ENCODE measurements at places on chromosomes 1 and 21.
A peak's percentile ranks its signal among the peaks of the same experiment; 100 is the strongest.

DNA sequence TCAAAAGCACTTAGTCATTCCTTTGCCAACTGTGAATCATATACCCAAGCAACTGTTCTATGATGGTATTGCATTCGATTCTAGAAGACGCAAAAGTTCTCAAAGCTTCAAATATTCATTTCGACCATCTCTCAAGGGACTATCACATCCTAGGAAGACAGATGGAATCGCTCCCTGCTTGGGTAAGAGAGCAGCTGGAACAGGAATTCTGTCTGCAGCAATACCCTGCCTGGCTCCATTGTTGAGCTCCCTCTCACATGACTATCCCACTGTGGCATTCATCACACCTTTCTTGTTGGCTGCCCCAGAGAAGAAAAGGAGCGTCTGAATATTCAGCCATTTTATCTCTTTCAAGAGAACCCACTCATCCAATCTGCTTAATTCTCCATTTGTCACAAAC, 397.7 kb downstream of the NTNG1 start:
- no peak for DNase-seq

- no peak for DNase-seq
Measured at GRCh38 chr1:48228156-48228555, 5.6 kb downstream of the SLC5A9 start.

GRCh38 chr1:103489935-103490334, 35.6 kb upstream of the RNPC3 start:
- no peak for DNase-seq

DNA sequence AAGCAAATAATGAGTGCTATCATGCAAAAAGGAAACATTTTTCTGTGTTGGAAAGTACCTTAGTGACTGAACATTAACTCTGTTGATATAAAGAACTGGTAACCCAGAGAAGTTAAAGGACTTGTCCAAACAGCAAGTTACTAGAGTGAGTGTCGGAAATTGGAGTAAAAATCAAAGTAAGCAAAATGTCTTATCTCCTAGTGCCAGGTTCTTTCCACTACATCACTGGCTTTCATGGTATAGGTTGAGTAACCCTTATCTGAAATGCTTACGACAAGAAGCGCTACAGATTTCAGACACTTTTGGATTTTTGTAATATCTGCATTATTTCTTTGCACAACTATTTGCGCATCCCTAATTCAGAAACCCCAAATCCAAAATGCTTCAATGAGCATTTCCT, 16.4 kb upstream of the RABIF start:
- DNase-seq = no peak

DNA sequence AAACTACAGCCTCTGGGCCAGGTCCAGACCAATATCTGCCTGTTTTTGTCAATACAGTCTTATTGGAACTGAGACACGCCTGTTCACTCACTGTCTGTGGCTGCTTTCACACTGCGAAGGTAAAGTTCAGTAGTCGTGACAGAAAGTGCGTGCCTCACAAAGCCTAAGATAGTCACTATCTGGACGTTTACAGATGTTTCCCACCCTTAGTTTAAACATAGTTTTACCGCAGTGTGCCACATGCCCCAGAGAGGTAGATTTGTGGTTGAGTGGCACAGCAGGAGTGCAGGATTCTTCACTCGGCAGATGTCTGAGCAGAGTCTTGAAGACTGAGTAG, 61.9 kb downstream of the NFASC start:
- DNase-seq = no peak

GRCh38 chr1:180622658-180623508, 8.9 kb upstream of the XPR1 start:
- no peak for DNase-seq

DNA sequence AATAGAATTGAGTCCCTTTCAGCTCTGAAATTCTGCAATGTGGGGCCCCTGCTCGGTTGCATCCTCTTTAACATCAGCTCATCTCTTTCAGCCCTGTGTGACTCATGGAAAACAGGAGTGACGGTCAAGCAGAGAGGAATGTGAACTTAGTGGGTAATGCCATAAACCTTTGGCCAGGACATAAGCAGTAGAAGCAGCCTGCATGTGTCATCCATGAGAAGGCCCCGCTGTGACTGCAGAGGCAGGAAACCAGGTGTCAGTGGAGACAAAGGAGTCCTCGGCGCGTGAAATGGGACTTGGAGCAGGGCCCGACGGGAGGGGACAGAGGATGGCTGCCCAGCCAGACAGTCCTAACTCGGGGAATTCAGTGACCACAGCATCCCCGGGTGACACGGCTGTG, 21.1 kb upstream of the EPHB2 start:
- no peak for DNase-seq

- DNase-seq = no peak
Measured at GRCh38 chr1:157995583-157996169, 2.2 kb downstream of the KIRREL1 start.

DNA sequence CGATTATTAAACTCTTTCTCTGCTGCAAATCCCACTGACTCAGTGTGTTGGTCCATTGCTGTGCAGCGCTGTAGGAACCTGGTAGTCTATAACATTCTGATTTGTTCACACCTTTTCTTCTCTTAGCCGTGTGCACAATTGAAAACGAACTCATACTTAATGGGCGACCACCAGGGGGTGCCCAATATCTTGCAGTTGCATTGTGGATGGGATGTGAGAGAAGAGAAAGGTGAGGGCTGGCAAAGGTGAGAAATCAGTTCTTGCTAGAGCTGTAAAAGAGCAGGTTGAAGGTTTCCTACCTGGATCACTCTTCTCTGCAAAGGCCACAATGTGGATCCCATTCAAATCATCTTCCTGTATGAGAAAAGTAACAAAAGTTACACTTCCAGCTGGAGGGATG, 51.0 kb downstream of the CASQ2 start:
- DNase-seq = no peak

- no peak for DNase-seq
Measured at GRCh38 chr1:207030522-207031009, 2.0 kb downstream of the C1orf116 start.

DNA sequence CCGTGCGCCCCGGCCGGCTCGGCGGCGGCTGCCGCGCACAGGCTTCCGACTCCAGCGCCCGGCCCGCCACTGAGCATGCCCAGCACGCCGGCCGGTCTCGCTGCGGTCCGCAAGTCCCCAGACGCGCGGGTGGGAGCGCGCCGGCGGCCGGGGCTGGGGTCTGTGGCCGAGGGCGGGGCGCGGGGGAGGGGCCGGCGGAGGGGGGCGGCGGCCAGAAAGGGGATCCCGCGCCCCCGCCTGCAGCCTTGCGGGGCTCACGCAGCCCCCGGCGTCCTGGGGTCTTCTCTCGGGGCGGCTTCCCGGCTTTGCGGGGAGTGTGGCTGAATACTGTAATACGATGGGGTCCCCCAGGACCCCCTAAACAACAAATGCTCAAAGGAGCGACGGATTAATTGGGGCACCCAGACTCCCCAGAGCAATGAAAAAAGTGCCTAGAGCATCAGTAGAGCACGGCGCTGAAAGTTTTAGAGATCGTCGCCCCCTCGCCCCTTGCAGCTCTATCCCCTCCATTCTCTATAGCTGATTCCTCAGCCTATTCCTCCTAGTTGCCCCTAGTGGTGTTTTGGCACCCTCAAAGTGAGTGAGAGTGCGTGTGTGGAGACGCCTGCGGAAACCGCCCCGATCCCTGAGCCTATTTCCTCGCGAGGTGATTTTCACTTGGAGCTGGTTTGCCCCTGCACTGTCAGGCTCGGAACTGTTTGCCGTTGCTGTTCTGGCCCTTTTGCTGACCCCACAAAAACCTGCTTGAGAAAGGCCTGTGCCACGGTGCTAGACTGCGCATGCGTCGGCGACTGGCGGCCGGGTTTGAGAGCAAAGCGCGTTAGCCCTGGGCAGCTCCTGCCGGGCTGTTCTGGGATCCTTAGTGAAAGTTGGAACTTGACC, at the start of gene VAV3:
VAV3 (minus strand) TSS at position 71 of the 882 bp plus-strand sequence. CDS start 311 bp downstream, outside the sequence.
- peak; percentile 21 for DNase-seq

DNA sequence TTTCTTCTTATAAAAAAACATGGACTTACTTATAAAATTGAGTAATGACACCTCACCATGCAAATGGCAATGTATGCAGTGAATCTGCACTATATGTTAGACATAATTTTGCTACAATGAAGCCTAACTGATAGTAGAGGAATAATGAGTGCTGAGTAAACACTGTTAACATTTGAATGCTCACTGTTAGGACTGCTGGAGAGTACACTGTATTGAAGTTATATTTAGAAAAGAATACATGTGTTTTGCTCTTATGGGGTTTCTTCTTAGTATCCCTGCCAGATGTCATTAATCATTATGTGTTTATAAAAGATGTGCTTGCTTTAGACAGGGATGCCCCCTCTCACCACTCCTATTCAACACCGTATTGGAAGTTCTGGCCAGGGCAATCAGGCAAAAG, 111.1 kb upstream of the ZP4 start:
- DNase-seq = no peak

- no peak for DNase-seq
Measured at GRCh38 chr1:186557147-186557777, 96.3 kb upstream of the PDC start.

DNA sequence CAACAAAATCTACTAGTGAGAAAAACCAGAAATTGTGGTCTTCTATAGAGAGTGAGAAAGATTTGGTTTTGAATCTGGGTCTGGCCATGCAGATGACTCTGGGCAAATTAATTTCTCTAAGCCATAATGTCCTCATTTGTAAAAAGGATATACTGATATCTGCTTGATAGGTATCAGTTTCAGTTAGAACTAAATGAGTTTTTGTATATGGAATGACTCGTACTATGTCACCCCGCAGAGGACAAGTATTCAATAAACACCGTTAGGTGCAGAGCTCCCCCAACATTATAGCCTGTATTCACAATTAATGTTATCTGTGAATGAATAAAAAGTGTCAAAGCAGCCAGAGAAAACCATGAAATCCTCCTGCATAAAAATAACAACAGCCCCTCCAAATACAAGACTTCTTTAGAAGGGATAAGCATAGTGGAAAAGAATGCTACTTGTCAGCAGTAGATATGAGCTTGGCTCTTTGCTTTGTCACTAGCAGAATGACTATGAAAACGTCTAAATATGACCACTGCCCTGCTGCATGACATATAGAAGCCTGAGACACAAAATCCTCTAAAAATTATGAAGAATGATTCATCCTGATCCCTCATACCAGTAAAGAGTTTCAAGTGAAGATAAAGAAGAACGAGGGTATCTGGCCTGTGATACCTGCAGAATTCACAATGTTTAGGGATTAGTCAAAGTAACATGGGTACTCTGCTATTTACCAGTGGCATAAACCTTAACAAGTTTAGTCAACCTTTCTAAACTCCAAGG, 17.8 kb downstream of the SCAF4 start:
- no peak for DNase-seq

- no peak for DNase-seq
Measured at GRCh38 chr1:92839442-92839841, 7.6 kb downstream of the RPL5 start.

- DNase-seq = peak; percentile 91
Measured at GRCh38 chr1:208183977-208184911, 59.9 kb downstream of the PLXNA2 start.

DNA sequence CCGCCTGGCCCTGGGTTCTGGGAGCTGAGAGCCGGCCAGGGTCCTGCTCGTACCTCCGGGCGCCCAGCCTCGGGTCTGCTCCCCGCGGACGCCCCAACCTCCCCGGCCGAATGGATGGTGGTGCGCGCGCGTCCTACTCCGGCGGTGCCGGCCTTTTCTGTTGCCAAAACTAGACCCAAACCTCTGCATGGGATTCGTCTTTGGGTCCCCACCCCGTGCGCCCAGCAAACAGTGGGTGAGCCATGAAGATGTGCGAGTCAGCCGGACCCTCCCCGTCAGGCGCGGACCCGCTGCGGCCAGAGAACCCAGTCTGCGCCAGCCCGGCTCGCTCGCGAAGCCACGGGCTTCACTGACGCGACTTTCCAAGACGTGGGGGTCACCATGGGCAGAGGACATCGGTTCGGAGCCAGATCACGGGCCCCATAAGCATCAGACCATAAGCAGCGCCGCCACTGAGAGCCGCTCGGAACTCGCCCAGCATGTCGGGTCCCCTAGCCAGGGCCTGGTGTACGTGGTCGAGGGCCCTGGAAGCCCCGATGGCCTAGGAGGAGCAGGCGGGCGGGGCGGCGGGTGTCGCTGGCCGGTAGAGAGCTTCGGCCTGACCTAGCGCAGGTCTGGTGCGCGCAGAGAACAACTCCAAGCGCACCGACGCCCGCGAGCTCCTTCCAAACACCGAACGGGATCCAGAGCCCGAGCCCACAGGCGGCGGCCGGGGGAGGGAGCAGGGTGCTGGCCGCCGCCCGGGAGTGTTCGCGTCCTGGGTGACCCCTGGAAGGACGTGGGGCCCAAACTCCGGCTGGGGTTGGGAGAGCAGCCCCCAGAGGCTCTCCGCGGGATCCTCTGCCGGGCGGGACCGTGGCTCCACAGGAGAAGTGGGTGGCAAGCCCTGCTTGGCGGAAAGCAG, 1.0 kb upstream of the TP73 start:
- DNase-seq = no peak

DNA sequence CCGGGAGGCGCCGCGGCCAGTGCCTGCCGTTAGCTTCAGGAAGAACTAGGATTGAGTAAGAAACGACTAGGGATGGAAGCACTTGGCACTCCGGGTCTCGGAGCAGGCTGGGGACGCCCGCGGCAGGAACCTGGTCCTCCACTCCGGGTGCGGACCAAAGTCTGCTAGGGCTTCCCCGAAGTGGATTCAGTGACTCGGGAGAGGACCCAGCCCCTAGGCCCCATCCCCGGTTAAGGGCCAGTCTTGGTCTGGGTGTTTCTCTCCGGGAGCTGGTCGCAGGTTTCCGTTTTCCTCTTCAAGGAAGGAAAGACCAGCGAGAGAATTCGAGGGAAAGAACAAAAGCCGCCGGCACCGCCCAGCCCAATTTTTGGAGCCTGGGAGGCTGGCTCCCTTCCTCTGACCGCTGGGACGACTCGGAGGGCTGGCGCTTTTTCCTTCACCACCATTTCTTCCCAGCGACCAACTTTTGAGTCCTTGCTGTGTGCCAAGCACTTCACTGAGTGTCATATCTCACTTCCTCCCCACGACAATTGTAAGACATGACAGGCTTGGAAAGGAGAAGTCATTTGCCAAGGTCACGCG, 16.8 kb upstream of the STMN1 start:
- no peak for DNase-seq

- no peak for DNase-seq
Measured at GRCh38 chr21:34023691-34024373, 49.5 kb upstream of the MRPS6 start.

- DNase-seq = no peak
Measured at GRCh38 chr21:43353282-43354025, 73.5 kb downstream of the SIK1 start.

GRCh38 chr1:219126377-219126776, 47.3 kb upstream of the LYPLAL1 start:
- no peak for DNase-seq
